GM04504 (cell line): ENCODE measurements at places on chromosomes 16 and 17.

DNA sequence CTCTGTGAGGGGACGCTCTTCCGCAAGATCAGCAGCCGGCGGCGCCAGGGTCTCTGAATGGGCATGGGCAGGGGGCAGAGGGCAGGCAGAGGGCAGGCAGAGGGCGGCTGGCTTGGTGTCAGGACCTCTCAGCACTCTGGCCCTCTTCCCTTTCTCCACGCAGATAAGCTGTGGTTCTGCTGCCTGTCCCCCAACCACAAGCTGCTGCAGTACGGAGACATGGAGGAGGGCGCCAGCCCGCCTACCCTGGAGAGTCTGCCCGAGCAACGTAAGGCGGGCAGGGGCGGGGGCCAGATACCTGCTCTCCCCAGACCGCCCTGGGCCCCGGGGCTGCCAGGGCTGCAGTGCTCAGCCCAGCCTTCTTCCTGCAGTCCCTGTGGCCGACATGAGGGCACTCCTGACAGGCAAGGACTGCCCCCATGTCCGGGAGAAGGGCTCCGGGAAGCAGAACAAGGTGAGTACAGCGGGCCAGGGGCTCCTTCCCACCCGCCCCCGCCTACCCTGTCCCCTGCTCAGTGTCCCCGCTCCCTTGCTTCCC, 4.1 kb downstream of the ELMO3 start:
- DNase-seq, result no peak

GRCh38 chr16:81716478-81717225, 62.4 kb upstream of the PLCG2 start:
- DNase-seq, result no peak

GRCh38 chr17:47997586-47997985, 26.7 kb downstream of the CDK5RAP3 start:
- no peak for DNase-seq

DNA sequence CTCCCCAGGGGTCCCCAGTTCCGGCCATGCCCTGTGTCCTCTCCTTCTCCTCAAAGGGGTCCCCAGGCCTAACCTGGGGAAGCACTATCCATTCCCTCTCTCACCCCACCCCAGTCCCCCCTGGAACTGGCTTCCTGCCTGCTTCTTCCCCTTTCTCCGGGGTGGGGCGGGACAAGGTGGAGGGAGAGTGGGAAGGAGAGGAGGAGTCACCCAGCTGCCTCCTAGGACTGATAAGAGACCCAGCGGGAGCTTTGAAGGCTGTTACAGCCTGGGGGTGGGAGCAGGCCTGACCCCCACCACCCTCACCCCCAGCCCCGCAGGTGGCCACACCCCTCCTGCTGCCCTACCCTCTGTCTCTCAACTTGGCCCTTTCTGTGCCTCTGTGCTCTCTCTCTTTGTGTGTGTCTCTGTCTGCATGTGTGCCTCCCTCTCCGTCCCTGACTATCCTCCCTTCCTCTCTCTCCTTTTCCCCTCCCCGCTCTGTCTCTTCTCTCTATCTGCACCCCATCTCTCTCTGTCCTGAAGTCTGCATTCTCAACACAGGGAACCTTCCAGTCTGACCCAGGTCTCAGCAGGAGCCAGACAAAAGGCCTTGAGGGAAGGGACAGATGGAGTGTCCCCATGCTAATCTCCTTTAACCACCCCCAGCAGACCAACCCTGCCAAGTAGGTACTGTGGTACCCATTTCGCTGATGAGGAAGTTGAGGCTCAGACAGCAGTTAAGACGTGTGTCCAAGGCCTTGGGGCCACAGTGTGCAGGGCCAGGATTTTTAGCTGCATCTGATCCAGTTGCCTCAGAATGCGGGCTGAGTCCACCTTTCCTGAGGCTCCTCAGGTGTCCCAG, 66.1 kb downstream of the RAB11FIP4 start:
- no peak for DNase-seq

DNA sequence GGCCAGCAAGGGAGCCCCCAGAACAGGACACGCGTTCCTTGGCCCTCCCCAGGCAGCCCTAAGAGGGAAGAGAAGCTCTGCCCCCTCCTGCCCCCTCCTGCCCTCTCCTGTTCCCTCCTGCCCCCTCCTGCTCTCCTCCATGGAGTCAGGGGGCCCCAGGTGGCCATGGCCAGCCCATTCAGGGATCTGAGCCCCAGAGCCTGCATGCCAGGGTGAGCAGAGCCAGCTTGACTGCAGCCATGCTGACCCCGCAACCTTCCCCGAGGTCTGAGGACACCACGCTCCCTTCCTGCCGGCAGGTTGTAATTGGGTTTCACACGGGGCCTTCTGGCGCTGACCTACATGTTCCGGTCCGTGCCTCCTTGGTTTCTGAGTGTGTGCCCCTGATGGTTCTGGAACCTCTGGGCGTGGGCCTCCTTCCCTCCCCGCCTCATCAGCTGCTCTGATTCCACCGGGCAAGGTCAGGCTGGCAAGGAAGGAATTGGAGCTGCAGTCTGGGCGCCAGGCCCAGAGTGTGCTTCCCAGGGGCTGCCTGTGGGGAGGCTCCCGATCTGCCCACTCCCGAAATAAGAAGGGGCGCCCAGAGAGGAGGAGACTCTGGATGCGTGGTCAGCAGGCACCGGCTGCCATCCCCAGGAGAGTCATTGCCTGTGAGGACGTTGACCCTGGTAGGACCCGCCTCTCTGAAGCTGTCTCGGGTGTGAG, 23.7 kb upstream of the NPTX1 start:
- DNase-seq, result no peak

- no peak for DNase-seq
Observed at GRCh38 chr16:28980929-28981328, 3.9 kb upstream of the LAT start.

DNA sequence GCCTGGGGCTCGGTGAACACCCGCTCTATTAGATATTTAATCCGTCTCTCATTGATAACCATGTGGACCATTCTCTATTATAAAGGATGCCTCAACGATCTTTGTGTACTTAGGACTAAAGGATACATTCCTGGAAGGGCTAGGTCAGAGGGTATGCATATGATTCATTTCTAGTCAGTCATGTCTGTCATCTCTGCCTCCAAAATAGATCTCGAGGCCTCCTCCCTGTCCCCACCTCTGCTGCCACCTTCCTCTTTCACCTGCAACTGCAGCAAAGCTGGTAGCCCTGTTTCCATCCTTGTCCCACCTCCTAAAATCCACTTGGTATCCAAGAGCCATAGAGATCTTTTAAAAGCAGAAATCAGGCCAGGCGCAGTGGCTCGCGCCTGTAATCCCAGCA, 121.5 kb downstream of the KATNIP start:
- no peak for DNase-seq

DNA sequence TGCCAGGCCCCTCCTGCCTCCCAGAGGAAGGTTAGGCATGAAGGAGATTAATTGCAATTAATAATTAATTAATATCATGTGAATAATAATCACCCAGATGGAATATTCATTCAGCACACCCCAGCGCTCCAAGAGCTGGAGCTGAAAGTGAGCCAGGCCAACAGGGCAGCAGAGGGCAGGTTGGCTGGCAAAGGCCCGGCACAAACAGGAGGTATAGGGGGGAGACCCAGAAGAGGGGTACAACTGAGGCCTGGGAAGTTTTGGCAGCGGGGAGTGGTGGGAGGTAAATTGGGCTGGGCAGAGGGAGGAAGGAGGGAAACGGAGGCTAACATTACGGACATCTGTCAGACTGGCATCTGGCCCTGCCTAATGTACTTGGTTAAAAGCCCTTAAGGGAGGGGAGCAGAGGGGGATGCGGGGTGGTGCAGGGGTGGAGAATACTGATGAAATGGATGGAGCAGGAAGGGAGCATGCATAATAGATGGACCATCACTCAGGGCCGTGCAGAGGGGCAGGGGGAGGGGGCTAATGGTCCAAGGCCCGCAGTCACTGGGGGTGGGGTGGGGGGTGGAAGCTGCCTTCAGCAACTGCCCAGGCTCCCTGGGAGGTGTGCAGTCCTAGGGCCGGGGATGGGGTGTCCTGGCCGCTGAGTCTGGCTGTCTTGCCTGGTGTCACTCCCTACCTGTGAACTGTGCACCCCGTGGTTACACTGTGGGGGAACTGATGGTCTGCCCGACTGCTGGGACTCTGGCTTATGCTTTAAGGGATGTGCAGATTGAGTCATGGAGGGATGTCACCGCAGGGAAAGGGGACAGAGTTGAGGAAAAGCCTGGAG, 1.9 kb downstream of the ADAM11 start:
- no peak for DNase-seq

- no peak for DNase-seq
Observed at GRCh38 chr17:79126139-79126538, 51.5 kb downstream of the ENGASE start.

DNA sequence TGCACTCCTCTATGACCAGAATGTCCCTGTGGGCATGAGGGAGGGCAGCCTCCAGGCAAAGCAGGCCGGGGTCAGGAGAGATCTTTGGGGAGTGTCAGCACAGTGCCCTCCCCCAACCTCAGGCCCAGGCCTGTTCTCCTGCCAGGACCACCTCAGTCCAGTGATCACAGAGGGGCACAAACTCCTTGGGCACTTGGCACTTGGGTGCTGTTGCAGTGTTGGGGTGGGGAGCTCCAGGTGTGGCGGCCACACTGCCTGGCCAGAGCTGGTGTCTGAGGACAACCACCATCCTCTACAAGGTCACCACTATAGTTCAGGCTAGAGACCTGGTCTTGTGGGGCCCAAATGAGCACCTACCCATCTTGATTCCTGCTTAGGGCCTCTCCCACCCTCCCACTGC, 37.2 kb downstream of the SMPD3 start:
- no peak for DNase-seq

- no peak for DNase-seq
Observed at GRCh38 chr16:52709306-52709705, 162.4 kb upstream of the TOX3 start.

DNA sequence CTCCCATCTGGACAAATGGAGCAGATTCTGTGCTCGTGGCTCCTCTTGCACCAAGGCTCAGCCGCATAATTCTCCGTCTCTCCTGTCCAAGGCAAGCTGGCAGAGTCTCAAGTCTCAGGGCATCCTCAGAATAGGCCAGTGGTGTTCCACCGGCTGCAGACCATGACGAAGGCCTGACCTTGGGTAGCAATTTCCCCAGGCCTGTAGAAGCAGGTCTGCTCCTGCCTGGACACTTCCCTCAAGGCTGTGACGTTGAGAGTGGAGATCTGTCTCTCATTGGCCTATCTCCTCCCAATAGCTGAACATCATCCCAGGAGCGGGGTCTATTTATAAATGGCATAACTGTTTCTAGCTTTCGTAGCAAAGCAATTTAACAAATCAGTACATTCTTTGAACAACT, 33.3 kb upstream of the SRSF1 start:
- DNase-seq, result no peak

- DNase-seq, result no peak
Observed at GRCh38 chr17:27473748-27474609, 17.7 kb downstream of the KSR1 start.

GRCh38 chr16:53281280-53281679, 153.0 kb upstream of the RBL2 start:
- DNase-seq, result no peak

DNA sequence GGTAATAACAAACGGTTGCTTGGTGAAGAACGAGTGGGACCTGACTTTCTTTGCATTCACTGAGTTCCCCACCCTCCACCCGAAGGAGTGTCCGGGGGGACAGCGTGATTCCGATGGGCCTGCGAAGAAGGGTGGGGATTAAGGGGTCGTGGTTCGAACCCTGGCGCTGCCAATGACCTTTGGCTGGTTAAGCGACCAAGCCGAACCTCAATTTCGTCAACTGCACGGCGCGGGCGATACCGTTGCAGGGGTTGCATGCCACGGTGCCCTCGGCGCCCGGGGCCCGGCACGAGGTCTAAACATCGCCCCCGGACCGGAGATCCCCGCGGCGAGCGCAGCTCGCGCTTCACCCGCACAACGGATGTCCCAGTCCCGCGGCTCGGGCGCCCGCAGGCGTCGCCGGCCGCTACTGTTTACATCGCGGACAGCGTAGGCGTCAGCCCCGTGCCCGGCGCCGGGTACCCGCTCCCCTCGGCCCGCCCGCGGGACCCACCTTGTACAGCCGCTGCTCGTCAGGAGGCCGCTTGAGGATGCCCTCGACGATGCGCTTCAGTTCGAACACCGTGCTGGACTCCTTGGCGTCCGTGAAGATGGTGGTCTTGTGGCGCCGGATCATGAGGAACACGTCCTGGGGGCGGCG, 460 bp downstream of the ELOB start:
- no peak for DNase-seq

DNA sequence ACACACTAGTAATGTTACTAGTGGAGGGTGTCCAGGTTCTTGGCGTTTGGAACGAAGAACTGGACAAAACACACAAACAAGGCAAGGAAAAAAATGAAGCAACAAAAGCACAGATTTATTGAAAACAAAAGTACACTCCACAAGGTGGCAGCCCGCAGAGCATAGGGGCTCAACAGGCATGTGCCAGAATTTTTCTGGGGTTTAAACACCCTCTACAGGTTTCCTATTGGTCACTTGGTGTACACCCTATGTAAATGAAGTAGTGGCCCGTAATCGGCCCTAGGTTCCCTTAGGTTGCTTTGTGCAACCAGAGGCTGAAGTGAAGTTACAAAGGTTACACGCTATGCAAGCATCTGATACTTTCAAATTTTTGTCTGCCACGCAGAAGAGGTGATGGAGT, 8.1 kb downstream of the OR2C1 start:
- DNase-seq, result no peak

- DNase-seq, result no peak
Observed at GRCh38 chr16:81251871-81252270, 13.4 kb downstream of the BCO1 start.
